ENCODE measurements at places on chromosomes 1 and 21.

GRCh38 chr1:164644774-164645644 lies 86.0 kb downstream of the PBX1 start:
- DNase-seq: no peak

DNA sequence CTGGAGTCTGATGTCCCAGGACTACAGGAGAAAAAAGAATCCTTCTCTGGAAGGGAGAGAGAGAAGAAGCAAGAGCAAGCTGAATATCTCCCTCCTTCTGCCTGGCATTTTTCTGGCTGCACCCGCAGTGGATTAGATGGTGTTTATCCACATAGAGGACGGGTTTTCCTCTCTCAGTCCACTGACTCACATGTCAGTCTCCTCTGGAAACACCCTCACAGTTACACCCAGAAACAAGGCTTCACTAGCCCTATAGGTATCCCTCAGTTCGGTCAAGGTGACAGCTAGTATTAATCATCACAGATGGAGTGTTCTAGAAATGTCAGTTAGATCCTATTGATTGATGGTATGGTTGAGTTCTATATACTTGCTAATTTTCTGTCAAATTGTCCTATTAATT lies 87.9 kb downstream of the RHOU start:
- no peak for DNase-seq

DNA sequence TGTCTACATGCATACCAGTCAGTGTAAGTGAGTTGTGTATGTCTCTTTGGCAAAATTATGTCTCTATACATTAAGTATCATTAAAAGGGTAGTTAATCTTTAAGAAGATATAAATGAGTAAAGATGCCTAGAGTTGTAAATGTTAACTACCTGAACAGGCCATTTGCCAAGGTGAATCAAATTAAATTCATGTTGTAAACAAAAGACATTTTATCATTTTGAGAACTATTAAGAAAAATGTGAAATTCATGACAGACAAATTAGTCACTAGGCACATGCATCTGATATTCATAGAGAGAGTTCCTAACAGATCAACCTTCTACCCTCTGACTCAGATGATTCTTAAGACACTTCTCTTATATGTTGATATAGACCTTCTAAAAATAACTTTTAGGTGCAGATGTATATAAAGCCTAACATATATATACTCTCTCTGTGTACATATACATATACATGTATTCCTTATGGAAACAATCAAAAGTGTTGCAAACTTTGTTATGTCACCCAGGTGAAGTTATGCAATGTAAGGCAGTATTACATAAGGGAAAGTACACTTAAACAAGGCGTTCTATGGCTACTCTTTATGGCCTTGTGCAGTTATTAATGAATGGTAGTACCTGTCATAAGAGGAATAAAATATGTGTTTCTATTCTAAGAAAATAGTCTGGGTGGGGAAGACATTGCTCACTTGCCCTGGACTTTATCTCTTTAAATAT lies at the start of gene TMPRSS15:
TMPRSS15 (minus strand) TSS at position 51 of the 716 bp plus-strand sequence. CDS start 163 bp downstream, outside the sequence.
- DNase-seq: no peak

GRCh38 chr1:243598433-243598832 lies 251.6 kb downstream of the AKT3 start:
- peak; percentile 28 for DNase-seq

GRCh38 chr1:90400131-90400530 lies 317.0 kb downstream of the BARHL2 start:
- DNase-seq: no peak

DNA sequence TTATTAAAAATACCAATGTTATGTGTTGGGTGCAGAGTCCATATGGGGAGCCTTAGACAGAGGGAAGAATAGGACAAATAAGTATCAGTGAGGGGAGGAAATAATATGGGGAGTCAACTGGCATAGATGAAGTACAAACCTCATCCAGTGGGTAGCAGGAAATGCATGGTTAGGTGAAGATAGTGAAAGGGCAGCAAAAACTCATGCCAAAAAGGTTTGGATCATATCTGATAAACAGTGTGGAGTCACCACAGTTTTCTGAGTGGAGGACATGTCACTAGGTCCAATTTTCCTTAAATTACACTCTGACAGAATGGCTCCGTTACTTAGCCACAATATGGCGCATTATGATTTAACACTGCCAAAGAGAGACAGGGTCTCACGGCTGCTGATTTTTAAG lies 10.3 kb downstream of the DUSP23 start:
- no peak for DNase-seq

DNA sequence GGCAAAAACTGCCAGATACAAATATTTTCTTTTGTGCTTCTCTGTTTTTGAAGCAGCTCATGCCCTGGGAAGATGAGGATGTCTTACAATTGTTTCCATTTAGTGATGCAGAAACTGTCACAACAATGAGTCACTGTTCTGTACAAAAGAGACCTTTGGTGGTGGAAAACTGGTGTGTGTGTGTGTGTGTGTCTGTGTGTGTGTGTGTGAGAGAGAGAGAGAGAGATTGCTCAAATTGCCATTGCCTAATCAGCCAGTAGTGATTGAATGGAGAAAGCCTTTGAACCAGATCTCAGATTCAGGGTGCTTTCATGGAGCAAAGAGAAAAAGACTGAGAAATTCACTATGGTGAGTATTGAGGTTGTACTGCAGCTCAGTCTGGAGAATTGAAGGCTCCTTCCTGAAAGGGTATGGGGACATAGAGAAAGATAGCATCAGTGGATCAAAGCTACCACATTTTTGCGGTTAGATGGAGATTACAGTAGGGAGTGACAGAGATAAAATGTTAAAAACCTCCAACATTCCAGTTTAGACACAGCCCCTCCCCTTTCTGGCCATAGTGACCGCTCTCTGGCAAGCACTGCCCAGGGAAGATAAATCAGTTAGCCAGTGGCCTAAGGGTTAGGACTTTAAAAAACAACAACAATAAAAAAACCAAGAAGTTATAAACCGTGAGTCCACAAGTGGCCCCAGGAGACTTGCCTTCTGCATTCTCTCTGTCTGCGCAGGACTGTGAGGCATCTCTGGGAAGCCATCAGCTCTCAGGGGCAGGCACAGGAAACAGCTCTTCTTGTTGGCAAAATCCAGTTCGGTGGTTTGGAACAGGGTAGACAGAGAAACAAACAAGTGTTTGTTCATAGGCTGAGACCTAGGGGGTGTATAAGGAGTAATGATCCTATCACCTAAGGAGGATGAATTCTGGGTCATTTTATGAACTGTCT lies 406.5 kb downstream of the DUSP10 start:
- DNase-seq: no peak

DNA sequence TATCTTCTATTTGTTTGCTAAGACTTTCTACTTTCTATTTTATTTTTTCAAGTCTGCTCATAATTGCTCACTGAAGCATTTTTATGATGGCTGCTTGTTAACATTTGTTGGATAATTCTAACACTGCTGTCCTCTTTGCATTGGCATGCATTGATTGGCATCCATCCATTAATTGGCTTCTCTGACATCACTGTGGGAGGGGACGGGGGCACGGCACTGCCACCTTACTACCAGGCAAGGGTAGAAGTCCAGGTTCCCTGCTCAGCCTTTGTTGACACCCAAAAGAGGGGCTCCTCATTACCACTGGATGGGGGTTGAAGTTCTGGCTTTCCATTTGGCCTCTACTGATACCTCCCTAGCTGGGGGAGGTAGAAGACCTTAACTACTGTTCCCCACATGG lies 11.5 kb upstream of the ABCG1 start:
- DNase-seq: no peak

DNA sequence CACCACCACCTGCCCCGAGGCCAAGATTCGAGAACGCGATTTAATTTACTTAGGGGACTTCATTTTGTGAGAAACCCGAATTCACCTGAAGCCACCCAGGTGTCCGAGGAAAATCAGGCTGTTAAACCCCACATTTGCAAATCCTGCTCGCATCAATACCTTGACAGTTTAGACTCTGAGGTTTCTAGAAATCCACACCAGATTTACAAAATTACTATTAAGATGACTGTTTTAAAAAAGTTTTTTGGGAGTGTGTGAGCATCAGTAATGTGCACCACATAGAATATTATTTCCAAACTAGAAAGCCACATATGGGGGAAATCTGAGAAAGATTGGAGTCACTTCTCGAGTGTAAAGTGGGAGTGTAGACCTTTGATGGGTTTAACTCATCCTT lies 685 bp downstream of the RIMKLA start:
- DNase-seq: no peak

DNA sequence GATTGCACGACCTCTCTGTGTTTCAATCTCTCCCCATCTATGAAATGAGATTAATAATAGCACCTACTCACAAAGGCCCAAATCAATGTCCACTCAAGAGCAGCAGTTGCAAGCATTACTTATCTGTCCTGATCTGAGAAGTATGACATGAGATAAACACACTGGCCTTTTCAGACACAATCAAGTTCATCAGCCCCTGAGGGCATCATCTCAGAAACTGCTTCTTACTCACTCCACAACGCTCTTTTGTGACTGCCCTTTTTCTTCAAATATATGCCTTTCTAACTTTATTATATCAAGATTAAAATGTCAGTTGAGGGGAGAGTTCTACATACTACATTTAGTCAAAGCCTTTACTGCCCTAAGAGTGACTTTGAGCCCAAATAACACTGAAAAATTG lies 371.9 kb upstream of the SPAG17 start:
- no peak for DNase-seq
